ENCODE measurements at places on chromosomes 5 and 9.

- no peak for DNase-seq
Measured at GRCh38 chr9:13942695-13943094, 371.2 kb downstream of the NFIB start.

DNA sequence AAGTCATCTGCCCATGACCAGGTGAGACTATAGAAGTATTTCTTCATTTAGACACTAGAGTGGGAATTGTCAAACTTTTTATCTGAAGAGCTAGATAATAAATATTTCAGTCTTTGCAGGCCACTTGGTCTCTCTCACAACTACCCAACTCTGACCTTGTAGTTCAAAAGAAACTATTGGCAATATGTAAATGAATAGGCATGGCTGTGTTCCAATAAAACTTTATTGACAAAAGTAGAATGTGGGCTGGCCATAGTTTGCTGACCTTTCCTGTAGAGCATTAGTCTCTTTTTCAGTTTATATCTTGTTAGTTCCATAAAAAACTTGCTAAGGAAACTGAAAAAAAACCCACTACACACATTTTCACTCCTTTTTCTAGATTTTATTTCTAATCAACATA lies 535.5 kb downstream of the PRR16 start:
- DNase-seq = no peak

DNA sequence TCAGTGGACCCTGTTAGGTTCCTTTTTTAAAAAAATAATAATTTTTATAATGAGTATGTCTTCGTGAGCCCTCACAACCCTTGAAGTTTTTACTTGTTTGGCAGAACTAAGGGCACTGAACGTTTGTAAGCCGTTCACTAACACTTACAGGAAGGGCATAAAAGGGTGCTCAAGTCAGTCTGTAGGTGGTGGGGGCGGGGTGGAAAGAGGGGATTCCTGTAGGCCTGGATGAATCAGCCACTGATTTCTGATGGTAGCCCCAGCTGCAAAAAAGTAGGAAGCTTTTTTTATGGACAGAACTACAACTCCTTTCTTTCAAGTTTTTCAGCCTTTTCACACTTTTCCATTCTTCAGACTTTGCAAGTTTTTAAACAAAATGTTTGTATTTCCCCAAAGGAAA lies 35.8 kb downstream of the PIK3R1 start:
- DNase-seq = peak; percentile 55

DNA sequence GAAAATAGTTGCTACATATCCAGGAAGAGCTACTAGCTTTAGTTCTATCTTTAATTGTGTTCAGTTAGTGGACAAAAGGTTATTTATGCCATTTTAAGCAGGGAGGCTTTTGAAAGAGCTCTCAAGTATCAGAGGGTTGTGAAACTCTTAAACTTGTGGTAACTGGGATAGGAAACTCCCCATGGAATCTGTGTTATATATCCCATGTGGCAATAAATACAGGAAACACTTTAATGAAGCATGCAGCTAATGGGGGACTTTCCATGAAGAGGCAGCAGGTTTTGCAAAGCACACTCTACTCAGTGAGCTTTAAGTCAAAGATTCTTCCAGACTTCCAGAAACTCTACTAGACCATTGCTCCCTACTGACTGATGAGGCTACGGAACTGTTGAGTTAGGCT lies 805.0 kb upstream of the C9orf72 start:
- DNase-seq = no peak

DNA sequence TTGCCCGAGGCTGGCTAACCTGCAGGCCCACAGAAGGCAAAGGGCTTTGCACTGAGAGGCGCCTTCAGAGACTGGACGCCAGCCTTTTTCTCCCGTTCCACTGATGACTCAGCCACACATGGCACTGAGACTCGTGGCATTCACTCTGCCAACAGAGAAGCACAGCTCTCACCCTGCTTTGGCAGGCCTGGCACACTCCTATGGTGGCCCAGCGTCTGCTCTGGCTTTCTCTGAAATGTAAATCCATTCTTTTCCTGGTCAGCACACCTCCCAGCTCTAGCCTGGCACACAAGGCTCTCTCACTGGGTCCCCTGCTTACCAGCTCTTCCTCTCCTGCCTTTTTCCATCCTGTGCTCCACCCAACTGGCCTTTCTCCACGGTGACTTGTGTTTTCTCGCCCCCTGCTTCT lies 5.9 kb upstream of the MELK start:
- no peak for DNase-seq

GRCh38 chr5:11851416-11851815 lies 52.8 kb downstream of the CTNND2 start:
- DNase-seq = no peak

- DNase-seq = no peak
Measured at GRCh38 chr5:83552275-83552674, 80.7 kb downstream of the VCAN start.

DNA sequence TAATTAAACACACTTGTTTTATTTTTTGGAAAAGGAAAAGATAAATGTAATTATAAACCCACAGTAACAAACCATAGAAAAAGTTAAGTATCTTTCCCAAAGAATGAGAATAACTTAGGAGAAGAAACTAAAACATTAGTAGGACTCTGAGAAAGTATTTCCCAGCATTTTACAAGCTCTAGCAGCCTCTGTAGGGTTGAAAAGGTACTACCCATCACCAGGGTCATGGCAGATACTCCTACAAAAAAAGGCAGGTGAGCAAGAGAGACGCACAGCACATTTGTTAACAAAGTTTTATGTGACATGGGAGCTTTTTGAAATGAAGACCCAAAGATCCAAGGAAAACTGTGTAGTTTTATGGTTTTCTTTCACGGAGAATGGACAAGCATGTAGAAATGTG lies 77.7 kb upstream of the FAM169A start:
- no peak for DNase-seq

GRCh38 chr5:52805615-52806014 lies 17.9 kb downstream of the ITGA1 start:
- no peak for DNase-seq

- no peak for DNase-seq
Measured at GRCh38 chr5:11527652-11528349, 376.4 kb downstream of the CTNND2 start.

- DNase-seq = no peak
Measured at GRCh38 chr9:124513376-124513994, 6.3 kb upstream of the NR5A1 start.

- DNase-seq = no peak
Measured at GRCh38 chr9:18317896-18318295, 156.1 kb upstream of the ADAMTSL1 start.

DNA sequence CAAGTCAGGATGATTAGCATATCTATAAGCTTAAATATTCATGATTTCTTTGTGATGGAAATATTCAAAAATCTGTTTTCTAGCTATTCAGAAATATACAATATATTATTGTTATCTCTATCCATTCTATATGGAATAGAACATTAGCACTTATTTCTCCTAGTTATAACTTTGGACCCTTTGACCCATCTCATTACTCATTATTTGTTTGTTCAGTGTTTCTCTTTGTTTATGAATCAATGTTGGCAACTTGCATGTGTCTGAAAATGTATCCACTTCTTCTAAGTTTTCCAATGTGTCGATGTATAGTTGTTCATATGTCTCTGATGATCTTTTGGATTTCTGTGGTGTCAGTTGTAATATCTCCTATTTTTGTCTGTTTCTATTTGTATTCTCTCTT lies 1059.3 kb downstream of the CDH9 start:
- DNase-seq = no peak

GRCh38 chr5:16994565-16994964 lies 58.5 kb upstream of the MYO10 start:
- no peak for DNase-seq

DNA sequence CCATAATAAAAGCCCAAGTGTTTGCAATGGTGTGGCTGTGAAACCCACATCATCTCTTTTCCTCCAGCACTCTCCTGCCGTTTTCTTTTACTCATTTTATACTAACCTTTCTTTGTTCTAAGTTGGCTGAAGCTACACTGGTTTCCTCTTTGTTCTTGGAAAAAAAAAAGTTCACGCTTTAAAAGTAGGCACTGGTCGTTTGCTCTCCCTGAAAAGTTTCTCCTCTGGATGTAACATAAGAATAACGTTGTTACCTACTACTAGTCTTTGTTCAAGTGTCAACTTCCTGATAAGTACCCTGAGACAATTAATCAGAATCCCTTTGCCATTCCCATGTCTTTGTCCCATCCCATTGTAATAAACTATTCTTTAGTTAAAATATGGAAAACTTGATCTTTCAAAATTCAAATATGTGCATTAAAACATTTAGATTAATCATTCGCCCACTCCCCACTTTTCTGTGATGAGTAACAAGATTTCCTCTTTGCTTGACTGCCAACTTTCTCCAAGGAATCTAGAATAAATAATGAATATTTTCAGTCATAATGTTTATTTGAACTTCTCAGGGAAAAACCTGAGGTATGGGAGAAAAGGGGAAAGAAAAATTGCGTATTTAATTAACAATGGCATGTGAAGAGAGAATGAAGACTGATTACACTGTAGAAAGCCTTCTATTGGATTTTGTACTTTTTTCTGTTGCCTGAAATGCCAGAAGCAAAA lies 454.3 kb upstream of the CTNND2 start:
- no peak for DNase-seq

- DNase-seq = no peak
Measured at GRCh38 chr9:123753016-123753415, 176.9 kb downstream of the DENND1A start.

DNA sequence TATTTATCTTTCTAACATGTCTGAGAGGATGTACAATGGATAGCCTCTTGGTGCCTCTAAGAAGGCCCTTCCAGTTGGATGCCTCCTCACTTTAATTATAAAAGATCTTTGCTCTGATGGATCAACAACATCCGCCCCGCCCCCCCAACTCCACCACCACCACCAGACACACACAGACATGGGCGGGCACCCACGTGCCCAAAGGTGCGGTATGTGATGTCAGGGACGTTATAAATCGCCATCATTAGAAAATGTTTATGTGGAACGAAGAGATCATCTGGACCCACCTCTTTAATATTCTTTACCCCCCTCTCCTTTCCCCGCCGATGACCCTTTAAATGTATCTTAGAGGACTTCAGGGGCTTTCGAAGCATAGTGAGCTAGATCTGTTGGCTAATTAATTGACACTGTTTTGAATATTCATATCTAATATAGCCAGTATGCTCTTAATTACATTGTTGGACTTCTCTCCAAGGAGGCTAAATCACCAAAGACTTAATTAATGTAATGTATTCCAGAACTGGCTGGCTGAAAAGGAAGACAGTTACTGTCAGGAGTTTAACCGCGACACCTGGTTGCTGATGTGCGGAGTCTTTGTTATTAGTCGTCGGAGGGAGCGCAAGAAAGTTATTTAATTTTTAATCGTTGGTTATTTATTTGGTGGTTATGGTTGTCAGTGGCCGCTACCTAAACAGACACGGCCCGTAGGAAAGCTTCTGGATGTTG lies 6.1 kb upstream of the FOXB2 start:
- no peak for DNase-seq

- no peak for DNase-seq
Measured at GRCh38 chr9:86822006-86822801, 125.1 kb downstream of the GAS1 start.

- DNase-seq = no peak
Measured at GRCh38 chr9:118281772-118282171, 577.6 kb downstream of the TLR4 start.

DNA sequence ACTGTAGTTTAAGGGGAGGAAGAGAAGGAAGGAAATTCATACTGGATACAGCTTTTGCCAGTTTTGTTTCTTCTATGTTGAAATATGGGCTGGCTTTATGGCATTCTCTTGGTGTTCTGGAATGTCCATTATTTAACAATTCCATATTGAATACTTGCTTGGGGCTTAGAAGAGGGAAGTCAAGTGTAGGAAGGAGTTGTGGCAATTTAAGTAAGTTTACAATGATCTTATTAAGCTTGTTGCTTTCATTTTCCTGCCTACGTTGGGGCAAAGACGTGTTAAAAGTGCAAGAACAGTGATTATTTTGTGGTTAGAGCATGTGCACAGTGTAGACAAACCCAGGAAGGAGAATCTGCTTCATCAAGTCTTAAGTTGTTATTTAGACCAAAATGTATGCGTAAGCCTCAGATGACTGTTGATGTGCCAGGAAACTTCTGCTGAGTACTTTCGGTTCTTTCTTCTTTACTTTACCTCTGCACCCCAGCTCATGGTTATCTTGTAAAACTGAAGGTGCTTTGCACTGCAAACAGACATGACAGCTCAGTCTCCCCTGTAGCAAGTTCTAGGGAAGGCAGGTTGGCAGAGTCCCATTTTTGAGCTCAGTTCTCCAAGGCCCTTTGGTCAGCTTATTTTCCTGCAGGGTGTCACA lies 75.8 kb downstream of the F2RL2 start:
- peak; percentile 11 for DNase-seq

GRCh38 chr5:149089796-149090195 lies 26.9 kb upstream of the SH3TC2 start:
- DNase-seq = no peak

DNA sequence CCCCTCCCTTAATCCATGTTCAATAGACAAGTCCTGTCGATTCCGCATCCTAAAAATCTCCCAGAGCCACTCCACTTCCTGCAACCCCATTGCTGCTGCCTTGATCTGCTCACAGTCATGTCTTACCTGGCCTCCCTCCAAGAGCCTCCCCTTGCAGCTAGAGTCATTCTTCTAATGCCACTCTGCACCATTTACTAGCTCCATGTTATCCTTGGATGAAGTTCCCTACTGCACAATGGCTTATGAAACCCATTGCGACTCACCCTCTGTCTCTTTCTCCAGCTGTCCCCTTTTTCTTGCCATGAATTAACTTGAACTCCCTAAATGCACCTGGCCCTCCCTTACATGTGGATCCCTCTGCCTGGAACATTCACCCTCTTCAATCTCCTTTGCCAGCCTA lies 39.5 kb downstream of the MEGF10 start:
- DNase-seq = no peak

DNA sequence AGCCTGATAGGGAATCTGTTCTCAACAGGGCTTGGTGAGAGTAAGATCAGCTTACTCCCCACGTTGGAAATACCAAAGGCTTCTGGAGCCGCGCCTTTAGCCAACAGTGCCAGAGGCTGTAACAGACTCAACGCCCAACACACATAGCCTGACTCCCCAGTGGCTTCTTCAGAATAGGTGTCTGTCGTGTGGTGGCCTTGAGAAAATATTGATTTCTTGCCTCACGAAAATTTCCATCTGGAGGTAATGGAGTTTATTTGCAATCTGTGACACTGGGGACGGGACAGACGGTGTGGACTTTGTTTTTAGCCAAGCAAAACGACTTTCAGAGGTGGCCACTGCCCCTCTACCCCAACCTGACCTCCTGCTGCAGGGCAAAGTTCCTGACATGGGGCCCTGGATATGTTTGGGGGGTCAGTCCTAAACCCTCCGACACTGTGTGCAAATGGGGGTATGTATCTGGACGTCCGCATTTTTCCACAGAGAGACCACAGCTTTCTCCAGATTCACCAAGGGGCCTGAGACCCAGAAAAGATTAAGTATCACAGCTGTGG lies 189.3 kb downstream of the CDK5RAP2 start:
- DNase-seq = no peak

DNA sequence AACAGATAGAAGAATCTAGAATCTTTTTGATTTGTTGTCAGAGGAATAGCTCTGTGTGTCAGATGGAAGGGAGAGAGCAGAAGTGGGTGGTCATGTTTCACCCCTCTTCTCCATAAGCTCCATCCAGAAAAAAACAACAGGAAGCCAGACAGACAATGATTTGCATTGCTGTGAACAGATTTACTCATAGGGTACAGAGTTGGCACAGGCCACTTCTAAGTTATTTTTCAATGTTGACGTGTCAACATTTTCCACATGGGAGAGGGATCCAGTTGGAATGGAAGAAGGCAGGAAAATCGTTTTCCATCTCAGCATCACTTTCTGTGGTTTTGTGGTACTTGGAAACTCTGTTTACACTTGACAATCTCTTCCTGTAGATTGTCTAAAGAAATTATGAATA lies 86.7 kb downstream of the INSYN2B start:
- DNase-seq = no peak
